H54 (cell line): ENCODE measurements at places on chromosomes 11 and 22.

- DNase-seq = no peak
Observed at GRCh38 chr11:128407962-128408361, 179.4 kb downstream of the ETS1 start.

DNA sequence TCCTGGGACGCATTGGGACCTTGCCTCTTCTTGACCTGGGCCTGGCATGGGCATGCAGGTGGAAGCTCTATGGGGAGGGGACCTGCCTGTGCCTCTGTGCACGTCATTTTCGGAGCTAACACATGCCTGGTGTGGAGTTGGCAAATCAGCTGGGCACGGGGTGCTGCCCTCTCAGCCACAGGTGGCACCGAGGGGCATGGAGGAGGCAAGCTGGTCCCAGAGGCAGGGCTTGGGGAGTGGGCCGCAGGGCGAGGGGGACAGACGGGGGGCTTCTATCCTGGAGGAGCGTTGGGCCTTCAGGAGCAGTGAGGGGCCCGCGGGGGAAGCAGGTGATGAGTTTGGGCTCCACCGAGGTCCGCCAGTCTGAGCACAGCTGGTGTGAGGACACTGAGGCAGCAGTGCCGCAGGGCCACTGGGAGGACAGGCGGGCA is 362.0 kb downstream of the TBC1D22A start:
- DNase-seq = no peak

DNA sequence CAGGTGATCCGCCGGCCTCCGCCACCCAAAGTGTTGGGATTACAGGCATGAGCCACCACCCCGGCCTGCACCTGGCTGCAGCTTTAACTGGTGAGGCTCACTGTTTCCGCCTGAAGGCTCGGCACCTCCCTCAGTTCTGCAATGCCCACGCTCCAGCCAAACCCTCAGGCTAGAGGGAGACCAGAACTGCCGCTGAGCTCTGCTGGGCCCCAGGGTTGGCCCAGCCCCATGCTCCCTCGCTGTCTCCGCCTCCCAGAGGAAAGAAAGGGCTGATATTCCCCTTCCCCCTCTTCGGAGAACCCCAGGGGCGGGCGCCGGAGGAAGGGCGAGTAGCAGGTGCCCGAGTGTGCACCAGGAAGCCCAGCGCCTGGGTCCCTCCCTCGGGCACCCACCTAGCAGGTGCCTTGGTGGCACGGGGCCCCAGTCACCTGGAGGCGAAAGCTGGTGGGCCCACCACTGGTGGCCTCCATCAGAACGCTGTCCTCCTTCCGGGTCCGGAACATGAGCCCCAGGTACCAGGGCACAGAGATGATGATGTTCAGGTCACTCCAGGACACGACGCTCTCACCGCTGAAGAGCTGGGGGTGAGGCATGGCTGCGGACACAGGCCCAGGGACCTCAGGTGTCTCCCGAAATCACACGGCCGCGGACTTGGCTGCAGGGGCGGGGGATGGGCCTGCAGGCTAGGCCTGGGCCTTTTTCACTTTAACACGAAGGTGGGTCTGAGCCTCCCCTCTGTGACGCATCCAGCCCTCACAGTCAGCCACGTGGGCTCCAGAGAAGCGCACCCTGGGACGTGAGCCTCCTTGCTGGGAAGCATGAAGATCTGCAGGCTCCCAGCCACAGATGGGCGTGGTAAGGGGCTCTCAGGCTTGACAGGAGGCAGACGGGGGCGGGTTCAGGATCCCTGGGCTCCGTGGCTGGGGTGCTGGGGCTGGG is 73.3 kb downstream of the TRMU start:
- no peak for DNase-seq

DNA sequence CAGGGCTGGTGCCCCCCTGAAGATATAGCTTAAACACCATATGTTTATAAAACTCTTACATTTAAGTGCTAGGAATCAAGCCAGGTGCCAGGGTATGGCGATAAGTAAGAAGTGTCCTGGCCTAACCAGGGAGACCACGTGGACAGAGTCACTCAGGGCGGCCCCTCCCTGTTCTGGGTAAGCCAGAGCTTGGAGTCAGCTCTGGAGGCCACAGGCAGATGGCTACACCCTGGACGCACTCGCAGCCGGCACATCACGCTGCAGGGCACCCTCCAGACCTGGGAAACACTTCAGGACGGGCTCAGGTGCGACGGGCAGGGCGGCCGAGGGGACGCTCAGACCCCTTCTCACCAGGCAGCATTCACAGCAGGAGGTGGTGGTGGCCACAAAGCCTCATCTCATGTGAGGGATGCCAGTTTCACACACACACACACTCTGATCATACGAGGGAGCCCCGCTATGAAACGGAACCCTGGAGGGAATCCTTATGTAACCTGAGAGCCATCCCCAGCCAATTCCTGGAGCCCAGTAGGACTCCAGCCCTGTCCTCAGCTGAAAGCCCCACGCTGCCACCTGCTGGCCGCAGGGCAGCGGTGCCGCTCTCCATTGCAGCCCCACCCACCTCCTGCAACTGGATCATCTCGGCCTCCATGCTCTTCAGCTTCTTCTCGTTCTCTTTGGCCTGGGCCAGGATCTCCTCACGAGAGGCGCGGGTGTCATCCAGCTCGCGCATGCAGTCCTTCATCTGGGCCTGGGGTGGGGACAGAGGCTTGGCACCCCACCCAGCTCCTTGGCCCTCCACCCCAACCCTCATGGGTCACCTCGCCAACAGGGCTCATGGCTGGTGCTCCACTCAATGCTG is 33.4 kb downstream of the APOL1 start:
- DNase-seq = peak; percentile 76

- no peak for DNase-seq
Observed at GRCh38 chr22:38167988-38168407, 13.6 kb downstream of the PLA2G6 start.

GRCh38 chr11:76670485-76671236 is at the start of gene LRRC32:
Gene LRRC32, minus strand, starts transcription at chr11:76670747. Its CDS starts 4,793 bp downstream, at chr11:76665954.
- DNase-seq = no peak

DNA sequence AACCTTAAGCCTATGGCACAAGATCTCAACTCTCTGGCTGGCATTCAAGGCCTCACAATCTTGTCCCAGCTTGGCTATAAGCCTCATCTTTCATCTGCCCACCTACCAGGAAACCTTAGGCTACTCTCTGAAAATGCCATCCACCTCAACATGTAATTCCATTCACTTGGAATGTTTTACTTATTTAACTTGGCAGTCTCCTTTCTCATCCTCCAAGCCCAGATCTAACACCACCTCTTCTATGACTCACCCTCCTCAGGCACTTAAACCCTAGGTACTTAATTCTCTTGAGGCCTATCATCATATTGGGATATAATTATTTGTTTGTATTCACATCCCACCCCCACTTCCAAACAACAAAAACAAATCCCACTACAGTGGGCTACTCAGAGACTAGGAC is 15.0 kb downstream of the POGLUT3 start:
- DNase-seq = no peak

GRCh38 chr11:64566042-64566914 is 24.7 kb upstream of the SLC22A12 start:
- DNase-seq = peak; percentile 95

DNA sequence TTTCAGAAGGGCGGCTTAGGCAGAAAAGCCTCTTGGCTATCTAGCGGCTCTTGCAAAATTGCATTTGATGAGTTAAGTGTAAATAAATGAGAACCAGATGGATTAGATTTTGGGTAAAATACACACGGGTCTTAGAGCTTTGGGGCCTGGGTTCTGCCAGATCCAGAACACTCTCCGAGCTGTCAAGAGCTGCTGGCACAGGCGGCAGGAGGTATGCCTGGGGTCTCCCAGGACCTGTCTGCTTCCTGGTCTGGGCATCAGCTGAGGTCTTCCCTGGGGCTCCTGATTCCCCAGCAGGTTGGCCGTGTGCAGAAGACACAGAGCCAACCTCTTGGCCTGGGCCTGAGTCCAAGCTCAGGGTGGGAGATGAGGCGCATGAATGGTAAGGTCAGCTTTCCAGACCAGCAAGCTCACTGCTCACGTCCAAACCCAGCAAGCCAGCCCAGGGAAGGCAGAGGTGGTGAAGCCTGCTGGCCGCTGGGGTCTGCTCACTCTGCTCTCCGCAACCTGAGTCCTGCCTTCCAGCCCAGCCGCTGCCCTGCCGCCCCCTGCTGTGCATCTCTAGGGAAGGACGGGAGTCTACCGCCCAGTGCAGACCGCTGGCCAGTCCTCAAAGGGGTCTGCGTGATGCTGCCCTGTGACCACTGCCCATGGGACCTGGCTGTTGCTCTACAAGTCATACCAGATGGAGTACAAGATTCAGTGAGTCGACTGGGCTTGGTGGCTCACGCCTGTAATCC is 44.9 kb downstream of the SCUBE1 start:
- no peak for DNase-seq

- DNase-seq = no peak
Observed at GRCh38 chr11:68064926-68065325, 26.1 kb downstream of the TCIRG1 start.

DNA sequence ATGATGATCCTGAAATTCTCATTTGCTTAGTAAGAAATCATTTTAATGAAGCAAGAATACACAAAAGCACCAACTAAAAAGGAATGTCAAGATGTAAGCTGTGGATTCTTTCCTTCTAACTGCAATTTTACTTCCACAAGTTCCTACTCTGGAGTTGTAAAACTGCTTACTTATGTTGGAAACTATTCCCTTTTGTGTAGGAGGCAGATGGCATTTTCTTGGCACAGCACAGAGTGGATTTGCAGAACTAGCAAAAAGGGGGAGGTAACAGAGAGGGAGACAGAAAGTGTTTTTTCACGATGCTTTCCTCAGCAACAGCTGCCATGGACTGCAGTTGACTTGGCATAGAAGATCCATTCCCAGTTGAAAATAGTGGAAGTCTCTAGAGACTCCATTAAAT is 1112.0 kb upstream of the RAG2 start:
- no peak for DNase-seq

DNA sequence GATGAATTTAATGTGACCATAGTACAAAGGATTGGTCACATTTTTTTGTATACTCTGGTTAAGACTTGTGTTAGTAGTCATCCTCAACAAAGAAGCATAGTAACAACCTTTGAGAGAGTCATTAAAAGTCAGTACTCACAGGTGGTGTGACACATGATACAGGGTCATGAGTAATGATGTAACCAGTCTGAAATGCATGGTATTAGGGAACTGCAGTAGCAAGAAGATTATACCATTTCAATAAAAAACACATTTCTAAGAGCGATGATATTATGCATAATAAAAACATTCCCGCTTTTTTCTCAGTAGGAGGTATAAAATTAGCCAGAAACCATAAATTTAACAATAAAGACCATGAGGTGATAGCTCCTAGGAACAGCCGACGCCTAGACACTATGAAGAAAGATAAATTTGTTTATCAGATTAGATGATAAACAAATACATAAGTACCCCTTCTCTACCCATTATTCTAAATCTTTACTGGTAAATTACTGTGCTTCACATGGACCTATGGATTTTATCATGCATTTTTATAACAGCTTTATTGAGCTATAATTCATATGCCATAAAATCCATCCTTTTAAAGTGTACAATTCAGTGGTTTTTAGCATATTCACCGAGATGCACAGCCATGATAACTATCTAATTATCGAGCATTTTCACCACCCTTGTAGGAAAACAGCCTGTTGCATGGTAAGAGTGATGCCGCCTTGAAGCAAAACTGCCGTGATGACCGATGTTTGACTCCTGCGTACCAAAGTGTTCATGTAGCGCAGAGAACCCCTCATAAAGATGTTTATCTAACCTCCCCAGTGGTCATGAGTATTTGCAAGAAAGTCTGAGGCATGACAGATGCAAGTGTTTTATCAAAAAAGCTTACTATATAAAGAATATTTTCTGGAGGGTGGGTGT is 41.8 kb downstream of the TMPRSS5 start:
- peak; percentile 35 for DNase-seq

- no peak for DNase-seq
Observed at GRCh38 chr11:76206327-76207081, at the start of gene WNT11. Gene WNT11, minus strand, starts transcription at chr11:76206502. Its CDS starts 95 bp downstream, at chr11:76206407.

DNA sequence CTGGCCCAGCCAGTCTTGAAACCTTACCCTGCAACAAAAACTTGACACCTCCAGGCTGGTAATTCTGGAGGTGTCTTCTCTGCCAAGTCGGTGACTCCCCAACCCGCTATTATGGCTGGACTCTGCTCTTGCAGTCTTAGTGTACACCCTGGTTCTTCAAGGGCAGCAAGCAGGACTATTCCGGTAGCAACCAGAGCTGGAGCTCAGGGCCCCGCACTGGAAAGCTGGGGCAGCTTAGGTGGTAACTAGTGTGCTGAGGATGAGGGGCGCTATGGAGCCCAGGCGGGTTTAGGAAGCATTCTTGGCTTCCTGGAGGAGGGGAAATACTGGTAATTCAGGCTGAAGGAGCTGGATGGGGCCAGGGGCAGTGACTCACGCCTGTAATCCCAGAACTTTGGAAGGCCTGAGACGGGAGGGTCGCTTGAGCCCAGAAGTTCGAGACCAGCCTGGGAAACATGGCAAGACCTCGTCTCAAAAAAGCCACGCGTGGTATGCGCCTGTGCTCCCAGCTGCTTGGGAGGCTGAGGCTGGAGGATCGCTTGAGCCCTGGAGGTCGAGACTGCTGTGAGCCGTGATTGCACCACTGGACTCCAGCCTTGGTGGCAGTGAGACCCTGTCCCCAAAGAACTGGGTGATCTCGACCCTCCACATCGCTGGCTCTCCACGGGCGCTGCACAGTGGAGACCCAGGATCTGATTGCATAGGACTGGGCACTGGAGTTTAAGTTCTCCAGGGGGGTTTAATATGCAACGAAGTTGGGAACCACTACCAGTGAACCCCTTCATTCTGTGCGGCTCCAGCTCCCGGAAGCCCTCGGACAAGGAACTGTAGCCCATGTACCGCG is 10.6 kb upstream of the AIFM3 start:
- no peak for DNase-seq

DNA sequence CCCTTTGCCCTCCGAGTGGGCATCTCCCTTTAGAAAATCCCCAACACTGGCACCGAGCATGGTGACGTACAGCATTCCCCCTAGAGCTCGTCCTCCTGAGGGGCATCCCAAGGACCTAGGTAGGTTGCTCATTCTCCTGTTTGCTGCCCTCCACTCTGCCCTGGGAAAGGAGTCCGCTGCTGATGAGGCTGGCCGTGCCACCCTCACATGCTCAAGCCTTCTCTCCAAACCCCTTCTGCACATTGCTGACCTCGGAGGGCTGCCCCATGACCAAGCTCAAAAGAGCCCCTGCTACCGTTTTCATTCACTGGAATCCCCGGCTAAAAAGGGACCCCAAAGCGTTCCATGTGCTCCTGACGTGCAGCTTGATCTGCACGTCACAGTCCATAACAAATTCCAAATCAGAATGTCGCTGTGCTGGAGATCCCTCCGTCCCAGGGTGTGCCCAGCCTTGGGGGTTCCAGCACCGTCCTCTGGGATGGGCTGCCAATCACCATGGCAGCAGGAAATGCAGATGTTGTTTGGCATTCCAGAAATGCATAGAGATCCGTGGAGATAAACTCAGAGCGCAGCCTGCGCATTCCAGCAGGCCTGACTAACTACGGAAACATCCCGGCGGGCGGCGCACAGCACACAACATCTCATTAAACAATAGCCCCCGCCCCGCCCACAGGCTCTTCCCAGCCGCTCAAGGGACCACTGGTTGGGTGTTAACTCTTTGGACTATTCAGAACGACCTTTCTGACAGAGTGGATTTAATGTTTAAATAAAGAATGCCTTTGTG is 26.3 kb upstream of the GNB1L start:
- peak; percentile 90 for DNase-seq

DNA sequence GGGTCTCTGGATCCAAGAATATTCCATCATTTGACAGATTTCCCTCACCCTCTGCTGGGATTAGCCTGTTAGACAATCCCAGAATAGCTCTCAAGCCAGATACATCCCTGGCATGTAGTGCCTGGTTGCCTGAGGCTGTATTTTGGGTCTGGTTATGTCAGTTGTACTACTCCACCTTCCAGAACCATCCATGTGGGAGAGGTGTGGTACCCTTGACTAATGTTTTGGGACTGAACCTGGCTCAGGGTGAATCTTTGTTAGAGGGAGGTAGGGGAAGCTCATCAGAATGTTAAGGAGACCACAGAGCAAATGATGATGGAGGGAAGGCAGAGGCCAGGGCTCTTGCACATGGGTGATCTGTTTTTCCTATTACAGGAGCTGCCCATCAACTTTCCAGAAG is 5.2 kb downstream of the C11orf52 start:
- DNase-seq = no peak
